ENCODE measurements at places on chromosomes 16 and 17. TPM values are rescaled to one million over a fixed set of nuclear protein-coding genes. Genes with fewer than 3 reads are reported as not detected.

- no peak for DNase-seq
Measured at GRCh38 chr16:49987381-49987780, 37.6 kb upstream of the CNEP1R1 start.

The TK2 gene
- 3.5 TPM for polyA plus RNA-seq

The RGS9 gene
- not detected for polyA plus RNA-seq

The TMEM92 gene
- polyA plus RNA-seq, result not detected

The CANT1 gene
- polyA plus RNA-seq, result 11.4 TPM
